GM12892 (cell line): ENCODE measurements at places on chromosomes 2 and 18.

- no peak for DNase-seq
These were observed 10.6 kb downstream of the SLC4A5 start for GRCh38 chr2:74332550-74333174.

DNA sequence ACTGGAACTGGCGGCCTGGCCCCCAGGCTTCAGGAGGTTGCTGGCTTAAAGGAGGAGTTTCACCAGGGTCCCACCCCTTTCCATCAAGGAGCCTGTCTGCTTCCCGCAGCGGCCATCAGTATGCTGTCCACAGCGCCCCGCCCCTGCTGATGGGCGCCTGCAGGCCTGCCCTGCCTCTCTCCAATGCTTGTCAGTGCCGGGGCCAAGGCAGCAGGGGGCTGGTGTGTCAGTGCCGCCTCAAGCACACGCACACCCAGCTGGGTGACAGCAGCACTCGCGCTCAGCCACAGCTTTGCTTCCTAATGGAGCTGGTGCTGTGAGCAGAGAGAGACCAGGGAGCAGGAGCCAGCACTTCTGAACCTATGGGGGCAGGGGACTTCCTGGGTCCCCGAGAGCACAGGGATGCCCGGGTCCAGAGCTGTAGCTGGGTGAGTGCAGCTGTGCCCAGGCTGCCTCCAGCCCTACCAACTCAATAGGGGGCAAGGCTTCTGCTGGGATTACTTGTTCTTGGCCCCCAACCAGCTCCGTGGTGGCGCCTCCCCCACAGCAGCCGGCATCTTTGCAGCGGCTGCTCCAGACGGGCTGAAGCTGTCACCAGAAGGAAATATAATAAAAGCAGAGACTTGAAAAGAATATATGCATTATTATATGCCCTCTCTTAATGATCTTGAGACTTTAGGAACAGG, 377.2 kb upstream of the LRATD1 start:
- DNase-seq = no peak

DNA sequence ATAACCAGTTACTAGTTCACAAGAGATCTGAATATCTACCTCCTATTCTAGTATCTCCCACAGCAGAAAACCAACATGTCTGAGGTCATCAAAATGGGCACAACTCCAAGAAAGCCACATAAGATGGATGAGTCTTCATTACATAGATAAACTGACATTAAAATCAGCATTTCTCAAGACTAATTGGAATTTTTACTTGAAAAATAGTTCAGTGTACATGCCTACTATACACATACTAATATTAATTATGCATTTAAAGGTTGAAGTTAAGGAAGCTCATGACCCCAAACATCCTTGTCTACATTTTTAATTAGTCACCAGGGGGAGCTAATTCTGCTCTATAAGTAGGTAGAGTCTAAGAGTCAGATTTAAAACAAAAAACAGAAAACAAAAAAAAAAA, 41.9 kb downstream of the ZNF521 start:
- DNase-seq = no peak

- DNase-seq = no peak
These were observed 396.8 kb upstream of the CELF4 start for GRCh38 chr18:37962316-37962966.

DNA sequence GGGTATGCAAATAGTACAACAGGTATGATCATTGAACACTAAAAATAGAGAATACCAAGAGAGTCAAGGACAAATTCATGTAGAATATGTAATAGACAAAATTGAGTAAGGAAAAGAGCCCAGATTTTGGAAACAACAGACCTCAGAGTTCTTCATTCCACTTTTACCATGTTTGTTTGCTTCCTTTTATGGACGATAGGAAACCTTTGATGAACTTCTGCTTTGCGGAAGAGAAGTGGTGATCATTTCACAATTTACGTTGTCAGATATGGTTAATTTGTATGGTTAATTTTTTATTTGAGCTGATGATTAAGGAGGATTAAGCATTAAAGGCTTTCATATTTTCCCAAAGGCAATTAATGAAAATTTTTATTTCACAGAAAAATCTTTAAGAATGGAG, 16.3 kb downstream of the MARCHF7 start:
- DNase-seq = no peak
